ENCODE measurements at places on chromosomes 5 and 9. TPM values are rescaled to one million over a fixed set of nuclear protein-coding genes. Genes with fewer than 3 reads are reported as not detected.
A peak's percentile ranks its signal among the peaks of the same experiment; 100 is the strongest.

The SH3RF2 gene
- polyA plus RNA-seq: not detected

The MIGA2 gene
- 7.2 TPM for polyA plus RNA-seq

The GOLPH3 gene
- polyA plus RNA-seq: 88.0 TPM

The C5orf15 gene
- 14.0 TPM for polyA plus RNA-seq

The CCDC127 gene
- polyA plus RNA-seq: 3.2 TPM

DNA sequence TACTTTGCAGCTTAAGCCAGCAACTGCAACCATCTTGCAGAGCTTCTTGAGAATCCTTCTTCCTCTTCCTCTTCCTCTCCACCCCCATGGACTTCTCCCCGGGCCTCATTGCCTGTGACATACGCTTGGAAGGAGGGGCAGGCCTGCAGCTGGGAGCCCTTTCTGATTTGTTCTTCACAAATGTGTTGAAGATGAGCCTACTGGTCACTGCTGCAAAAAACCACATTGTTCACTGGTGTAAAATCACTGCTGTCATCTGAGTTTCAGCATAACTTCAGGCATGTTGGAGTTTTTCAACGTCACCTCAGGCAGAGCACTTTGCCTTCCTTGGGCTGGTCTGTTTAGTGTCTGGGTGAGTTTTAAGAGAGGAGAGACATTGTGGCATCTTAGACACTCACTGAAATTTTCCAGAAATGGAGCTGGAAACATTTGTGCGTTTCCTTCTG lies 7.9 kb downstream of the TJP2 start:
- no peak for DNase-seq

The F2RL1 gene
- polyA plus RNA-seq: 0.48 TPM

- DNase-seq: peak; percentile 67
Measured at GRCh38 chr9:113578882-113579282, 115.4 kb downstream of the RGS3 start.

- DNase-seq: no peak
Measured at GRCh38 chr5:116142495-116142894, 57.7 kb downstream of the COMMD10 start.

- no peak for DNase-seq
Measured at GRCh38 chr5:60719329-60719728, 19.4 kb upstream of the DEPDC1B start.

The PAPPA gene
- not detected for polyA plus RNA-seq

- no peak for DNase-seq
Measured at GRCh38 chr9:134360897-134361296, 34.6 kb downstream of the RXRA start.

- DNase-seq: no peak
Measured at GRCh38 chr9:106753155-106753671, 109.8 kb upstream of the ZNF462 start.

- peak; percentile 28 for DNase-seq
Measured at GRCh38 chr5:72137826-72138409, 30.6 kb downstream of the MAP1B start.

DNA sequence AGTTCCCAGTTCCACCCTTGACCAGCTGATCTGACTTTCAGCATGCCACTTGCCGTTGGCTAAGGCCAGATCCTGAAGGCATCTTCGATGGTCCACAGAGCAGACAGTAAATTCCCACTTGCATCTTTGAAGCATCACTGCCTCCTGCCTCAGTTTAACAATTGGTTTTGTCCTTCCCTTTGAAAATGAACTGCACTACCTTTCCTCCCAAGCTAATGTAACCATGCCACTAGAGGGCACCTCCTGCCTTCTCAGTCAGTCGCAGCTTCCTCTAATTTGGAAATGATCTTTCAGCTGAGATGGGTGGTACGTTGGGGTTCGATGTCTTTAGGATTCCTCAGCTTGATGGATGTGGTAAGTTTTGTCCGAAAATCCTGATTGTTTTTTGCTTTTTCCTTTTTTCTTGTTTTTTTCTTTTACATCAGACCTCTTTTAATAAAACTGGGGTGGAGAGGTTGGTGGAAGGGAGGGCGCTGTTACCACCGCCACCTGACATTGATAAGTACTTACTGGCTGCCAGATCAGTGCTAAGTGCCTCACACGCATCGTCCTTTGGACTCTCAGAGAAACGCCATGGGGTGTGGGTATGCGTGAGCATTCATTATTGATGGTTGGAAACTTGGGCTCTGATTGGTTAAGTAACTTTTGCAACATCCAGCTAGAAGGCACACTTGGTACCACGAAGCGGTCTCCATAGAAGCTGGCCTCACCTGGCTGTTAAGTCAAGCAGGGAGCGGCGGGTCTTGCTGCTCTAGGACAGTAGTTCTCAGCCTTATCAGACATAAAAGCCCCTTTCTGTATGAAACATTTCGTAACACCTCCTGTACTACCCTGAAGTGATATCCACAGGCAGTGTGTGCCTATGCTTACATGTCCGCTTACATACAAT lies 16.9 kb downstream of the PTTG1 start:
- peak; percentile 61 for DNase-seq

- no peak for DNase-seq
Measured at GRCh38 chr5:142783601-142784341, 13.6 kb downstream of the ARHGAP26 start.

GRCh38 chr5:41682641-41683040 lies 172.2 kb upstream of the PLCXD3 start:
- DNase-seq: no peak

DNA sequence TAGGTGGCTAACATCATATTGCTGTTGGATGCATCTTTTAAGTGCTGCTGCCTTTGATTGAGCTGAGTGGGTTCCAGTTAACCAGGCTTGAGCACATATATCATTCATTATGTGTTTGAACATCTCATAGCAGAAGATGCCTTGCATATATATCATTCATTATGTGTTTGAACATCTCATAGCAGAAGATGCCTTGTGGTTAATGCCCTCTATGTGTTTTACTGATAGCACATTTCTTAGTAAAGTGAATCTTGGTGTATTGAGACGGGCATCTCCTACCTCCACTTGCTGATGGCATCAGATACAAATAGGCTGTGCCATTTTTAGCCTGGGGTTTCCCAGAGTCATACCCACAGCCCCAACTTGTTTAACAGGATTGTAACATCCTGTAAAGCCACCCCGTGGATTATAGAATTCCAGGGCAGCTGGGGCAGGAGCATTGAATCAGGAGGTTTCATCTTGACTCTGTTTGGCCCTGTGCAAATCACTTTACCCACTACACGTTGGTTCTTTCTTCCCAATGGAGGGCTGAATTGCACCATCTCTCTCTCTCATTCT lies 26.5 kb downstream of the MTAP start:
- no peak for DNase-seq

The MTX3 gene
- polyA plus RNA-seq: 3.1 TPM

DNA sequence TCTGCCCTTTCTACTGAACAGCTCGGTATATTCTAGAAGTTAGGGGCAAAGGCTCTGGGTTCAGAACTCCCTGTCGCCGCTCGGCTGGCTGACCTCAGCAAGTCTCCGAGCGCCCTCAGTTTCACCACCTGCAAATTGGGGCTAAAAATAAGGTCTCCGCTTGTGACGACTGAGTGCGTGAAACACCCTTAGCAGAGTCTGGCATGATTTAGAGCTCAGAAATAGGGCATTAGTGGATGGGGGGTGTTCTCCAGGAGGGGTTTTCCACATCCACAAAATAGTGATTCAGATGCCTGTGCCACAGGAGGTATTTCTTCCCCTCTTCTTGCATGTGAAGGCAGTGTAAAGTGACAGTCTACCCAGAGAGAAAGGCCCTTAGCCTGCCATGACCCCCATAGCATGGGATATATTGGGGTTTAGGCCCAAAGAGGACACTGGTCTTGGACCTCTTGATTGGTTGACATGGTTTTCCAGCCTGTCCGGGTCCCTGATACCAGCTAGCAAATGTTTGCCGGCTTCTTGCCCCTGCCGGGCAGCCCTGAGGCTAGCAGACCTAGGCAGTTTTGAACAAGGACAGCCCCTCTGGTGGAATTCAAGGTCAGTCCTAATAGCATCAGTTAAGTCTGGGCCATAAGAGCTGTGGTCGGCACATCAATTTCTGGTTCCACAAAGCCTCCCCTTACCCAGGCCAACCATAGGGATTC lies 1.4 kb downstream of the ERGIC1 start:
- DNase-seq: no peak

- DNase-seq: no peak
Measured at GRCh38 chr5:51382521-51383130, 622 bp upstream of the ISL1 start.

The TAF11L5 gene
- not detected for polyA plus RNA-seq

DNA sequence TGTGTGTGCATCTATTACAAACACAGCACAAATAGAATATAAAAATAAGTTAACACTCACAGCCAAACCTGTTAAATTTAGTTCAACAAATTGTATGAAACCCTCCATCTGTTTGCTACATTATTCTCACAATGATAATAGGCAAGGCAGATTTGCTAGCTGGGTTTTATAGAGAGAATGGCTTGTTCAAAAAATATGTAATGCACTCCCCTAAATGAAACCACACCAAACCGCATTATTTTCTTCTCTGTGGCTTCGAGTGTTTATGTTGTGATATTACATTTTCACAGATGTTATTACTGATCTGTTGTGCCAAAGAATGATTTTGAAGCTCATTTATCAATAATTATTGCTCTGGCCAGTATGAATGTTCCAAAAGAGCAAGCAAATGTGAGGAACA lies 92.9 kb downstream of the SPATA31D1 start:
- DNase-seq: no peak

The BARHL1 gene
- polyA plus RNA-seq: not detected

DNA sequence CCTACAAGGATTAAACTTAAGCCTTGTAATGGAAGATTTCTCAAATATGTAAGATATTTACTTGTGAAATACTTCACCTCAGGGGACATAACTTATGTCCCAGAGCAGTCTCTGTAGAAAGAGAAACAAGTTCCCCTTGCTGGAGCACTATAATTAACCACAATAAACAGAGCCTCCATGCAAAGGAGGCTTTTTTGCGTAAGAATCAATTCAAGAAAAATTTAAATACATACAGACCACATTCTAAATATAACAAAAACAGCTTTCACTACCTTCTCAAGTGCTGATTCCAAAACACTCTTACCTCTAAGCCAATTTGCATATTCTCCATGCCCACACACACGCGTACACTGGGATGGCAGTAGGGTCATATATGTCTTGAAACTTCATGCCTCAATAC lies 30.7 kb upstream of the CCNB1 start:
- DNase-seq: no peak

DNA sequence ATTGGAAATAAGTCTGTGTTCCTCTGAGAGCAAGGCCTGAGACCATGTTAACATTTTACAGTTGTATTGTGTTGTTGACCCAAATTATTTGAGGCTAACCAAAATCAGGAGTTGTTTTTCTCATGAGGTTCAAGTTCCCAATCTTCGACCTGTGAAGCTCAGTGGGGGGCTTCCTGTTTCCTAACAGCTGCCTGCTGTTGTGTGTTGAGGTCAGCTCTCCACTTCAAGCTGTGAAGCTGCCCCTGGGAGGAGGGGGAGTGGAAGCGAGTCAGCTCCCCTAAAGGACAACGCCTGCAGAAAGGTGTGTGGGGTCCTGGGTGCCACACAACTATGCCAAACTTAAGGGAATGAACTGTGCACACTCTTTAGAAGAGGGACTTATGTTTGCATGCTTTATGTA lies 295.5 kb downstream of the IRX1 start:
- DNase-seq: no peak

DNA sequence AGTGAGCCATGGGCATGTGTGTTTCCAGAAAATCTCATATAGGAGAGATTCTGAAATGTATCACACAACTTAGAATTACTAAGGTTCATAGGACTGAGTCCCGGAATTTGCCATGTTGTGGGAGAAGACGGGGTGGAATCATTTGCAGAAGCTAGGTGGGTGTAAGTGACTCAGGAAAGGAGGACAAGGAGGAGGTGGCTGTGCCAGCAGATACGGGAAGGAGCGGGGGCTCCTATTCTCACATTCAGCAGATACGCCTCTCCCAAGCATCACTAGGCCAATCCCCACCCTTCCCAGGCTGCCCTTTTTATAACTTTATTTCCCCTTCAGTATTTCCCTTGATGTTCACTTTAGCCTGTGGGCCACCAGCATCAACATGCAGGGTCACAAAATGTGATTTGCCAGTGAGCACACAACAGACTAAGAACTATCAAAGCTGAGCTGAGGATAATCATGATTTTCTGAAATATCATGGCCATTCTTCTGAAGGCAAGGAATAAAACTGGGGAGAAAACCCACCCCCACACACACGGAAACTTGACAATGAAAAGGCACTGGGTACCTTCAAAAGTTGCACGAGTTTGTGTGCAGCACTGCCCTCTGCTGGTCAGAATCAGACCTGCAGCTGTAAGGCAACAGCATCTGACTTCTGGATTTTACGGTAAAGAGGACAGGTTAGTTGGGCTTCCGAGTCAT lies 133.2 kb downstream of the MTX3 start:
- peak; percentile 84 for DNase-seq

DNA sequence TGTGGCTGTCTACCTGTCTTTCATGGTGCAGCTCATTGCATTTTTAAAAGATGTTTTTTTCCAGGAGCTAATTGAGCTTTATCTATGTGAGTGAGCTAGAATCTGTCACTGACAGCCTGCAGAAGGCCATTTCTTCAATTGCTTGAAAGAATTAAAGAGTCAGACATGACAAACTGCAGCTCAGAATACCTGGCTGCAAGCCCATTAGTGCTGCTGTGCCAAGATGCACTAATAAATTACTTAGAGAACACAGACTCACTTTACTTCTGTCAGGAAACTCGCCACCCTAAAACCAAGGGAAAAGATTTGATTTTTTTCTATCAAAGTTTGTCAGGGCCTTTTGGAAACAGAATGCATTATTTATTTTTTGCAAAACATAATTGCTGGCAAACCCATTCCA lies 368.3 kb downstream of the CAAP1 start:
- DNase-seq: no peak

DNA sequence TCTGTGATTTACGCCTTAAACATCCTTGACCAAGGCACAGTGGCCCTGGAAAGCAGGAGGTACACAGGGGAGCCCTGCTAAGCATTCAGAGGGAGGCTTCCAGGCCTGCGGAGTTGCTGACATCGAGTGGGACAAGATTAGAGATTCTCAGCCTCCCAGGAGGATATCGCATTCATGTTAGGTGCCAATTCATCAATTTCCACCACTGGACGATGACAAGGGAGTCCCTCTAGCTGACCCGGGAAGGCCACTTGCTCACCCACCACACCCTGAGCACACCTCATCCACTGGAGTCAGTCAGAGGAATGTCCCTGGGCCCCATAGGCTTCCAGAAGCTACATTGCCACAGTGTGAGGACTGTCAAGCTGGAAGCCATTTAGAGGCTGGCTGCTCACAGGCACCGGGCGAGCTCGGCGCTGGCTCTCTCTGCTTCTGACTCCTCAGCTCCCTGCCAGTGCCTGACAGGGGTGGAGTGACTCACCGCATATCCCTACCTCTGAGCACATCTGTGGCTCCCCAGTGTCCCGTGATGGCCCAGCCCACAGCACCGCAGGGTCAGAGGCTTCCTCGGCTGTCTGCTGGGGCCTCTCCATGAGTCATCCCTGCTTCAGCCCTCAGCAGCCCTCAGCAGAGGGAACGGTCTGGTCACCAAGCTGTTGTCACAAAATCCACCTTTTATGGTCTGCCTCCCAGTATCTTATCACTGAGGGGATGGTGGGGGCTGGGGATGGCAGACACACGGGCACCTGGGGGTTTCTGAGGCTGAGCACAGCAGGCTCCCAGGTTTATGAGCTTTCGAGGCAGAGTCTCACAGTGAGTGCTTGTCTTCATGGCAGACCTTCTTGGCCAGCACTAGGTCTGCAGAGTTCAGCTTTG lies 117.5 kb downstream of the ZNF608 start:
- DNase-seq: no peak

- no peak for DNase-seq
Measured at GRCh38 chr5:75512383-75513074, 838 bp downstream of the POLK start.

GRCh38 chr5:12357626-12358025 lies 453.4 kb upstream of the CTNND2 start:
- DNase-seq: no peak

- DNase-seq: no peak
Measured at GRCh38 chr5:64298586-64298985, 132.9 kb downstream of the RNF180 start.

The STXBP1 gene
- 10.3 TPM for polyA plus RNA-seq
